ENCODE measurements at places on chromosomes 12 and 14.
A peak's percentile ranks its signal among the peaks of the same experiment; 100 is the strongest.

DNA sequence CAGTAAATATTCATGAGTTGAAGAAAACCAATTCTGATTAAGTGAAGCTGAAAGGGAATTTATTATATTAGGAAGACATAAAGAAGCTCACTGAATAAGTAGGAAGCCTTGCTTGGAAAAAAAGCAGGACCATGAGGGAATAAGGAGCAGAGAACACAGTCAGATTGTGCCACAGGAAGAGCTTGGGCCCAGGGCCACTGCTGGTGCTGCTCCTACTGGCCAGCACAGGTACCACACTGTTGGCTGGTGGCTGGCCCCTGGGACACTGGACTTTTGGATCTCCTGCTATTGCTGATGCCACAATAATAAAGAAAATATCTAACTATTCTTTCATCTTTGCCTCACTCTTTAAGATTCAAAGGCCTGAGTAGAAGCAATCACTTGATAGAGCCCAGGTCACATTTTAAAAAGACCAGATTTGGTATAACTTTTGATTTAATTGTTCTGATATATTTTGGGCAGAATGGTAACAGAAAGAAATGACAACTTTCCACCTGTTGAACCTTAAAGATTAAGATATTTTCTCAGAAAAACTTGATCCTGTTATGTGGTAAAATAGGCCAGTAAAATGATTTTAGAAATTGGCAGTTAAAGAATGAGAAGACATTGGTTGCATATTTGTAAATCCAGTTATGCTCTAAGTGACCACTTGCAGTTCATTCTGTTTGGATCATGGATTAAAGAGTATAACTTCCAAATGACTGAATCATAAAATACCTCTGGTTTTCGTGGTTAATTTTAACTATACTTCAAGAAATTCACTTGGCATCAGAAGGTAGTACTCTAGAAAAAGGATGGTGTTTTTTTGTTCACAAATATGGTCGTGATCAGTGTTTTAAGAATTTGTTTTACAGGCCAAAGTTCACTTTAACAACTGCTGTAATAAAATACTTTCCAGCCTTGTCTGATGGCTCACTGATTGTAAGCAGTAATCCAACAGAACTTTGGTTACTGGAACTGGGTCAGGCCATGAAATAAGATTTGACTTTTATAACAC is 68.3 kb downstream of the DERA start:
- DNase-seq = peak; percentile 70

GRCh38 chr14:58151133-58152013 is 640 bp downstream of the ARMH4 start:
- DNase-seq = peak; percentile 29

DNA sequence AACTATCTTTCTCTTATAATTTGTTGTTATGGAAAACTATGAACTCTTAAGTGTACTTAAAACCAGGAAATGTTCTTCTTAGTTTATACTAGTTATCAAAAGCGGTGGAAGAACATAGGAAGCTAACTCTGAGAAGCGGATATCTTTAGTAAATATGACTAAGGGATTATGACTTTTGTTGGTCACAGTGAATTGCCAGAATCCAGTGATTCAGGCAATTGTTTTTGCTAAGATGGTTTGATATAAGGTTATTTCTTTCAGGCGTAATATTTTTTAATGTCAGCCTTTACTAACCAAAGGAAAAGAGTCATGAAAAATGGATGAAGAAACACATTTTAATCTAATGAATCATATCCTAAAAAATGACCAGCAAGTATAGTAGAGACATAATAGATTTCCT is 473.5 kb downstream of the FOXG1 start:
- DNase-seq = no peak

GRCh38 chr12:105469701-105470100 is 139.2 kb downstream of the C12orf75 start:
- no peak for DNase-seq

DNA sequence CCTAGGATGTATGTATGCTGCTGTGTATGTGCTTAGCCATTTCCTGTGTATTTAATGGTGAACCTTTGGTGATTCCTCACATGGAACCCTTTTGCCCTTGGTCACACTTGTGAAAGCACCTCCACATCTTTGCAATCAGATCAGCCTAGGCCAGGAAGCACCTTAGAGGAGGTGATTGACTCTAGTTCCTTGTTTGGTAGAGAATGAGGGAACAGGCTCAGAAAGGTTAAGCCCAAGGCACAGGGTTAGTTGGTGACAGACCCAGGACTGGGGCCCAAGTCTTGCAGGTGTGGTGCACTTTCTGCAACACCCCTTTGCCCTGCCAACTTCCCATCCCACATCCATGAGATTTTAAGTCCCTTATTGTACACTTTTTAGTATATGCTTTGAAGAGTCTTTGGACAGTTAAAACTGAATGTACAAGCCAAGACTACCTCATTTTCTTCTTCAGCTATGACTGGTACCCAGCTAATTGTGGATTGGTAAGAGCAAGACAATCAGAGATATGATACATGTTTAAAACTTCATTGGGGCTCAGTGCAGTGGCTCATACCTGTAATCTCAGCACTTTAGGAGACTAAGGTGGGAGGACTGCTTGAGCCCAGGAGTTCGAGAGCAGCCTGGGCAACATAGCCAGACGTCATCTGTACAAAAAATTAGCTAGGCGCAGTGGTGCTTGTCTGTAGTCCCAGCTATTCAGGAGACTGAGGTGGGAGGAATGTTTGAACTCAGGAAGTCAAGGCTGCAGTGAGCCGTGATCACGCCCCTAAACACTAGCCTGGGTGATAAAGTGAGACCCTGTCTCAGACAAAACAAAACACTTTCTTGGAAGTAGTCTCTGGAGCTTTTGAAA is 71.1 kb downstream of the RASSF3 start:
- no peak for DNase-seq

DNA sequence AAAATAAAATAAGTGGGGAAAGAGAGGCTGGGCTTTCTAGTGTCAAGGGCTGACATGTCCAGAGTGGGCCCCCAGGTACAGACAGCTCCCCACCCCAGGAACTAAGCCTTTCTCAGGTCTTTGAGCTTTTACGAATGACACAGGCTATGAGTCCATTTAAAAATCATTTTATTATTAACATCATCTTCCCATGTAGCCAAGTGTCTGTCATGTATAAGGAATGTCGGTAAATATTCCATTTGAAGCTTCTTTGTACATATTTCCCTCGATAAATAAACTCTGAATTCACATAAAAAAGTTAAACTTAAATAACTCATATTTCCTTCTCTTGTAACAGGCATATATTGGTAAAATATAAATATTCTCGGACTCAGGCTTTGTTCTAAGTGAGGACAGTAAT is 143.6 kb downstream of the CALM1 start:
- DNase-seq = no peak

DNA sequence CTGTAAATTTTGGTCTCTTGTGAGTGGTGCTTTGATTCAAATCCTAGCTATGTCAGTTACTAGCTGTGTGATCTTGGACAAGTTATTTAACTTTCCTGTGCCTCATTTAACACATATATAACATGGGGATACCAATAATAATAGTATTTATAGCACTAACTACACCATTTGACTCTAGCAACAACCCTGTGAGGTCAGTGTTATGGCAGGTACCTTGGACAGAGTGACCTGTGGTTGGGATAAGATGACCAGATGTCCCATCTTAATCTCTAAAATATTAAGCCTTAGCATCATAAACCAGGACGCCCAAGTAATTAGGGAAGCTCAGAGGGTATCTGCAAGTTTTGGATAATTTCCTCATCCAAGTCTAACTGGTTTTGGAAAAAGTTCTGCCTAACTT is 73.7 kb downstream of the NDUFA12 start:
- DNase-seq = no peak

GRCh38 chr12:31324845-31325523 is 966 bp downstream of the SINHCAF start:
- peak; percentile 21 for DNase-seq

DNA sequence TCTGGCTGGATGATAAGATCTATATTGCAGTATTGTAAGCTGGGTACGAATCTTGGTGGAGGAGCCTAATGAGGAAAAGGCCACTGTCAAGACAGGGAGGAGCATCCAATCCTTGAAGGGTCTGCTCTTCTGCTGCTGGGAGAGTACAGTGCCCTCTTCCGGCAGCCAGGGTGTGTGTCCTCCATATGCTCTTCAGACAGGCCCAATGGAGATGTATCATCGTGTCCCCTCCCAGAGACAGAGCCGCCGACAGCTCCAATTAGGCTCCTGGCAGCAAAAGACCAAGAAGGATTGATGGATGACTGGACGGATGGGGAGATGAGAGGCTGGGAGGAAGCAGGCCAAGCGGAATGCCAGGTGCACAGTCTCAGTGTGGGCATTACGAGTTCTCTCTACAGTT is 51.6 kb upstream of the PIWIL1 start:
- DNase-seq = peak; percentile 53

GRCh38 chr14:101858791-101859537 is 97.5 kb downstream of the PPP2R5C start:
- no peak for DNase-seq

DNA sequence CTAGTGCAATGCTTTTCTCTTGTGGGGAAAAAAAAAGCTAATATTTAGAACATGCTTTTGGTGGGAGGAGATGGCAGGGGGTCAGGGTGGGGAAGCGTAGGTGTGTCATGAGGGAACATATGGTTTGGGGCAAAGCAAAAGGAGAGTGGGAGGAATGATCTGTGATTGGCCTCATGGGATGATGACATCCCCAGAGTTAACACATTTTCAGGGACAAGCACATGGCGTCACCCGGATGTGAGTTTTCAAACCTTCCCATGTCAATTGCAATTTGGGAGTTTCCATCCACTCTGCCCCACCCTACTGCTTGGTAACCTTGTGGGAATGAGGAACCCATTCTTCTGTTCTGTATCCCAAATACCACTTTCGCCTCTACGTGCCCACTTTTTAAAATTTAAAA is 164.2 kb downstream of the SSPN start:
- DNase-seq = no peak

DNA sequence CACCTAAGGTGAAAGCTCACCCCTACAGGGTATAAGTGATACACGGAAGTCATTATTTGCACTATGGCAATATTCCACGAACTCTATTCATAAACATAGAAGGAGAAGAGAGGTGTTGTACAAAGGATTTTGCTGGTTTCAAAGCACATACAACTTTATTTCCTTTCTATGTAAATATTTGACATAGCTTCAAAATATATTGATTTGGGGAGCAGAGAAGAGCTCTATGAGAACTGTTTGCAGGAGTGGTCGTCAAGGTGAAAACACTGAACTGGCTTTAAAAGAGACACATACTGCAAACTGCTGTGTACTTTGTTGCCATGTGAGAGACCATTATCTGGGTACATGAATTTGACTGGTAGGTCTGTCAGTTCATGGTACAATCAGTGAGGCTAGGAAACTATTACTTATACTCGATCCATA is 16.7 kb downstream of the CNIH1 start:
- no peak for DNase-seq

DNA sequence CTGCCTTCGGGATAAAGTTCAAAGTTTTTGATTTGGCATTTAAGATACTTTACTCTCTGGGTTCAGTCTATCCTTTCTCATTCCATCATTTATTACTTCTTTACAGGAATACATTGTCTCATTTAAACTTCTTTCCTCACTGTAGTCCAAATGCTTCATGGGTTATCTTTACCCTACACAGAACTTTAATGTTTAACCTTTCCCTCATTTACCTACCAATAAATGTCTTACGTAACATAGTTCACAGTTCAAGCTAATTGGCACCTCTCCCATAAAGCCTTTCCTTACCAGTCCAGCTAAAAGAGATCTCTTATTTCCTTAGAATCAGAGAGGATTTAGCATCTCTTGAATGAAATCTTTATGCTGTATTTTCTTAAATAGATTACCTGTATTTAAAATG is 476.3 kb upstream of the SEL1L start:
- DNase-seq = no peak

DNA sequence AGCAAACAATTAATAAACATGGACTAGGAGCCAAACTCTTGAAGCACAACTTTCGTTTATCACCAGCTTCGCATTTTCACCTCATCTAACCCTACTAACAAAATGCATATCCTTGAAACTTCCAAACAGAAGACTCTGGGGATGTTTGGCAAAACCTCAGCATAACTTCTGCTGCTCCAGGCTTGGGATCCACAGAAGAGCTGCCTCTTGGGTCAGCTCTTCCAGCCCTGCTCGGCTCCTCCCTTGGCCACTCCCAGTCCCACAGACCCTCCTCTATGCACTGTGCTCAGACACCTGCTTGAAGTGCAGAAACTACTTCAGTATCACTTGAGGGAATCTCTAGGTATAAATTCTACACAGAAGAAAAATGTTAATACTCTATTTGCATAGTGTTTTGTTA is 110.0 kb upstream of the AMIGO2 start:
- DNase-seq = no peak

DNA sequence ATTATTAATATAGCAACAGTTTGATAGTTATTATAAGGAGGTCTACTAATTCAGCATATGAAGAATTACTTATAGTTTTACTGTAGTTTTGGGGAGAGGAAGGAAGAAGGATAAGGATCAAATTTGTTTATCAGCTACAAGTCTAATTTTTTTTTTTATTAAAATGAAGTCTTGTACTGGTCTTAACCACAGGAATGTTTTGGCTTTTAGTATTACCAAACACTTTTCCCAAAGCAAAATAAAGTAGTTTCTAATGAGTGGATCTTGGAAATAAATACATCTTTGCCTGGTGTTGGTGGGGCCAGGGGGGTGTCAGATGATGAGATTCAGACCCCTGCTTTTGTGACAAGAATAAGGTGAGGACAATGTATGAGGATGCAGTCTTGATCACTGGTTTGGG is 57.2 kb upstream of the ZDHHC17 start:
- no peak for DNase-seq

- DNase-seq = no peak
These were observed 225.3 kb upstream of the PELI2 start for GRCh38 chr14:55892906-55893305.

- no peak for DNase-seq
These were observed 27.6 kb downstream of the TSPAN11 start for GRCh38 chr12:30953951-30954751.

DNA sequence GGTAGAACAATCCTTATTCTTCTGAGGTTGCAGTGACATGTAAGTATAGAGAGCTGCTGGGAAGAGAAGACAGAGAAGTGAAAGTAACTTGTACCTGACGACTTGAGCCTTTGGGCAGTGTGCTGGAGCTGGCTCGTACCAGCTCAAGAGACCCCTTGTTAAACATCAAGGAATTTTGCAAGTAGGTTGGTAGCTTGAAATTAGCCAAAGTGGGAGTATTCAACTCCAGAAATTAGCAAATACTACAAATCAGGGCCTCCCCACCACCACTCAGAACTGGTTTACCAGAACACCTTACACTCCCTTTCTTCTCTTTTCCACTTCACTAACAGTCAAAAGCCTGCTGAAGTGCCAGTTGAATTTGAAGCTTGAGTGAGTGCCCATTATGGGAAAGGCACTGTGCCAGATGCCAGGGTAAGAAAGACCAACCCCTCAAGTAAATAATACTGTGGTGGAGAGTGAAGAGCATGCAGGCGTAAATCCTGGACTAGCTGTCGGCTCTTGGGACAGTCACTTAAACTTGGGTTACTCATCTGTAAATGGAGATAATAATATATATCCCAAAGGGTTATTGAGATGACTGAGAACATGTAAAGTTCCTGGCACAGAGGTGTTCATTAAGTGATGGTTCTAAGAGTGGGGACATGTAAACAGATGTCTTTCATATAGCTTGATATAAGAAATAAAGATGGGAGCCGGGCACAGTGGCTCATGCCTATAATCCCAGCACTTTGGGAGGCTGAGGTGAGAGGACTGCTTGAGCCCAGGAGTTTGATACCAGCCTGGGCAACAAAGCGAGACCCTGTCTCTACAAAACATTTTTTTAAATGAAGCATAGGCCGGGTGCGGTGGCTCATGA is 27.0 kb upstream of the EID3 start:
- DNase-seq = no peak

- DNase-seq = peak; percentile 56
These were observed 46.3 kb downstream of the PPHLN1 start for GRCh38 chr12:42372154-42372791.

Measured in HEK293T (cell line).